Suppressor macrophage treated with lipopolysaccharide for 4 hours (primary cell): ENCODE measurements at places on chromosomes 7 and 10.

GRCh38 chr7:2105917-2106316, 126.8 kb downstream of the MAD1L1 start:
- no peak for DNase-seq

- DNase-seq, result no peak
These were observed 6.1 kb downstream of the CHST3 start for GRCh38 chr10:71970331-71970730.

- no peak for DNase-seq
These were observed 1003.0 kb downstream of the SORCS3 start for GRCh38 chr10:105644091-105644490.

DNA sequence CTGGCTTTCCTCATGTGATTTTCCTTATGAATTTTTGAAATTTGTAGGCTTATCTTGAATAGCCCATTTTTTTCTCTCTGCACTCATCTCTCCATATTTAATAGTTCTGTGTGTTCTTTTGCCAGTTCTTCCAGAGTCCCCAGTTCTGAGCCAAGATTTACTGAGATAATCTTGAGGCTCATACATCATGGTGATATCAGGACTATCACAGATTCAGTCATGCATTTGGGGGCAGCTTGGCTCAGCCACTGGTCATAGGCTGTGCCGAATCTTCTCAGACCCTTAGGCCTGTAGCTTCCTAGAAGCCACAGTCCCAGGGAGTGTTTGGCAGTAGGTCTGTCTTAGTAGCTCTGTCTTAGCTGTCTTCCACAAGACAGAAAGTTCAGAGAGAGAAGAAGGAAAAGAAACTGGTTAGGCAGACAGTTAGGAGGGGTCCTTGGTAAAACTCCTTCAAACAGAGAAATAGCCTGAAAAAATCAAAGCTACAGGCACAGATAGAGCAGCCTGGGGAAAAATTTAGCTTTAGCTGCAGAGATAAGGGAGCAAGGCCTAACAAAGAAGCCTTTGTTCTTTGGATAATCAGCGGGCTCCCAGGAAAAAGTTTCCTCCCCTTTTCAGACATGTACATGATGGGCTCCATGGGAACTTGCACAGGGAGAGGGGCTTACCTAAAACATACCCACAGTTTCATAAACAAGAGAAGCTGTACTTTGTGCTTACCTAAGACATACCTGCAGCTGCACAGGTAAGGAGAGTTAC, 29.1 kb downstream of the FAS start:
- no peak for DNase-seq

DNA sequence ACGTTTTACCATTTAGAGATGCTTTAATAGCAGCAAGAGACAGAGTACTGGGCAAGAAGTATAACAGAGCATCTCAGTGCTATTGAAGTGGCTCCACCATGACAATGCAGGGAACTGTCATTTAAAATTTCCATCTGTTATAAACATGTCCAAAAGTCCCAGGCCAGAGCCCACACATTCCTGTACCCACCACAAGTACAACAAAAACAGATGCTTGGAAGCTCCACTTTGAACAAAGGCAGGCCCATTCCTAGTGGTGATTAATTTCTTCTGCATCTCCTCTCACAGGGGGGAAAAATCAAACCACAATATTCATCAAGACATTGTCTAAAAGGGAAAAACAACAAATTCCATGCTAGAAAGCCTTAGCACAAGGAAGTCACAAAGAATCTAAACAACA, 627.9 kb downstream of the PARD3 start:
- no peak for DNase-seq

DNA sequence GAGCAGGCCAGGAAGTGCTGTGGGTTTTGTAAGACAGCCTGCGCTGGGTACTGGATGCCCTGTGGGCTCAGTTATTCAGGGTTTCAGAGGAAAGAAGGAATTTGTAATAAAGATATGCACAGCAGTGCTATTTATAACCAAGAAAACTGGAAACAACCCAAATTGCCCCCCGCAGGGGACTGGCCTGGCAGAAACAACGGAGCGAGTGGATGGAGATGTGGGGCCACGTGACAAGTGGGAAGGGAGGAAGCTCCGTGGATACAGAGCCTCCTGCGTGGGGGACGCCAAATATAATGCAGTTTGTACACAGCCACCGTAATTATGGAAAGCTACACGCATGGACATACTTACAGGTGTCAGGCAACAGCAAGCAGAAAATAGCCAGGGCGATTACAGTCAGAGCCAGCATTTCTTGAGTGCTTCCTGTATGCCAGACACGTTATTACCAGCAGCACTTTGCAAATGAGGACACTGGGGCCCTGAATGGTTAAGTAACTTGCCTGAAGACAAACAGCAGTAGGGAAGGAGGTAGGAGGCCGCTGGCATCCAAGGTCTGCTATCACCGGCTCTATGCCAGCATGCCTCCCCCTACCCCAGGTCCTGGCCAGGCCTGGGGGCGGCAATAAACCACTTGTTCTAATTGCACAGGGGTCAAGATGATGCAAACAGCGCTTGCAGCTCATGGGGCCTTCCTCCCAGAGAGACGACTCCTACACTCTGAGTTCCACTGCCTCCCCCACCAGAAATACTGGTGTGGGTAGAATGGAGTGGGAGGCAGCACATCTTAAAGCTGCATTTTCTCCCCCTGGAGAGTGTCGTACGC, 8.7 kb upstream of the CAMK2B start:
- no peak for DNase-seq

DNA sequence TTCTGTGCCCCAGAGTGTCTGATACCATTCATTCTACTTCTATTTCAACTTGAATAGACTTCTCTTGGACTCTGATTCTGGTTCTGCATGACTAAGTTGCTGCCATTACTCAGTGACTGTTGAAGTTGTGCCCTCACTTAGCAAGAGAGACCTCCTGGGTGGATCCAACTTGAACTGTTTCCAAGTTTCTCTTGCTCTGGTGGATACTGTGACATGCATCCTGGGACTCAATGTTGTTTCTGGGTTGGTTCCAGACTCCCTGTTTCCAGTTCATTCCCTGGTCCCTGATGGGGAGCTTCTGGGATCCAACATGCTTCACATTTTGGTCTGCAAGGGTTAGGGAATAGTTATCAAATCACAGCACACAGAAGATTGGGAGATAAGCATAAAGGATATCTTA, 26.2 kb upstream of the PRPF18 start:
- no peak for DNase-seq

DNA sequence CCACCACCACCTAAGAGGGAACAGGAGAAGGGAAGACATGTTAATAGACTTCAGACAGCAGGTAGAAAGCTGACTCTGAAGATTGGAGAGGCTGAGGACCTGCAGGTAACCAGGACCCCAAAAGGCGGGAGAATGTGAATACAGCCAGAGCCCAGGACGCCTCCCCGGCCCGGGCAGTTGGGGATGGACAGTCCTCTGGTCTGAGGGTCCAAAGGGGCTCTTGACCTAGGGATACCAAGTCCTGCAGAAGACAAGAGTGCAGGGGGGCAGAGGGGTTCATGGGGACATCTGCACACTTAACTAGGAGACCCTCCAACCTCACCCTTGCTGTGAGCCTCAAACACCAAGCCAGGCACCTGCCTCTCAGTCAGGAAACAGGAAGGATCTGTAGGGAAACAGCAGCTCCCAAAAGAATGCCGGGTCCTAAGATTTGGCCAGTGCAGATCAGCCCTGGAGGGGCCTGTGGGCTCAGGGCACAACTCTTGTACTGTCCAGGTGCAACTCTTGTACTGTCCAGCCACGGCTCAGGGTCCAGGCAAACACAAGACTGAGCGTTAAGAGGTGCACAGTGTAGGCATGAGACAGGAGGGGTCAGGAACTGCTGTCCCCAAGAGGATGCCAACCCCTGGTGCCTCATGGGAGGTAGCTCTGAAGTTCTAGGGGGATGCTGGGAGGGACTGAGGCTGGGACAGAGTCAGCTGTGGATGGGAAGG, 2.3 kb upstream of the STK32C start:
- DNase-seq, result no peak

- no peak for DNase-seq
These were observed 2.0 kb downstream of the COPS6 start for GRCh38 chr7:100090527-100091410.

- DNase-seq, result no peak
These were observed 68.4 kb downstream of the CREB3L2 start for GRCh38 chr7:137933270-137934017.

DNA sequence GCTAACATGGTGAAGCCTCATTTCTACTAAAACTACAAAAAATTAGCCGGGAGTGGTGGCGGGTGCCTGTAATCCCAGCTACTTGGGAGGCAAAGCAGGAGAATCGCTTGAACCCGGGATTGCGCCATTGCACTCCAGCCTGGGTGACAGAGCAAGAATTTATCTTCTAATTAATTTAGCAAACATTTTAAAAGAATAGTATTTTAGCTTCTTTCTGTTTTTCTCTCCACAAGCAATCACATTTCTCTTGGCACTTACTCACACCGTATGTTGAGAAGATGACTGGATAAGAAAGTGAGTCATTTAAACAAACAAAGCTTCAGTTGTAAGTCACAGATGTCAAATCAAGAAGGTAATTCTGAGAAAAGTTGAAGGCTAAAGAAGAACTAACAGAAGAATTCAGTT, 264.0 kb downstream of the ARL4A start:
- no peak for DNase-seq

- no peak for DNase-seq
These were observed 85.3 kb downstream of the VOPP1 start for GRCh38 chr7:55486991-55487390.

- DNase-seq, result no peak
These were observed 824 bp downstream of the LRIT2 start for GRCh38 chr10:84224411-84225028.

DNA sequence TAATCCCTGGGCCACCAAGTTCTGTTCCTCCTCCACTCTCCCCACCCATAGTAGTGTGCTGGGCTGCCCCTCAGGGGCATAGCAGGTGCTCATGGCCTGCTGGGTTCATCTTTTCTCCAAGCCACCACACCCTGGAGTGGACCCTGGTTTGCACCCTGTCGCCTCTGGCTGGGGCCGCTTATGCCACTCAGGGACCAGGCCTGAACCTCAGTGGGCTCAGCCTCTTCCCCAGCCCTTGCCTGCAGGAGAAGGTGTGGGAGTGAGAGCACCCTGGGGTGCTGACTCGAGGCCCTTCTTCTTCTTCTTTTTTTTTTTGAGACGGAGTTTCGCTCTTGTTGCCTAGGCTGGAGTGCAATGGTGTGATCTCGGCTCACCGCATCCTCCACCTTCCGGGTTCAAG, 10.2 kb downstream of the CLIP2 start:
- no peak for DNase-seq

DNA sequence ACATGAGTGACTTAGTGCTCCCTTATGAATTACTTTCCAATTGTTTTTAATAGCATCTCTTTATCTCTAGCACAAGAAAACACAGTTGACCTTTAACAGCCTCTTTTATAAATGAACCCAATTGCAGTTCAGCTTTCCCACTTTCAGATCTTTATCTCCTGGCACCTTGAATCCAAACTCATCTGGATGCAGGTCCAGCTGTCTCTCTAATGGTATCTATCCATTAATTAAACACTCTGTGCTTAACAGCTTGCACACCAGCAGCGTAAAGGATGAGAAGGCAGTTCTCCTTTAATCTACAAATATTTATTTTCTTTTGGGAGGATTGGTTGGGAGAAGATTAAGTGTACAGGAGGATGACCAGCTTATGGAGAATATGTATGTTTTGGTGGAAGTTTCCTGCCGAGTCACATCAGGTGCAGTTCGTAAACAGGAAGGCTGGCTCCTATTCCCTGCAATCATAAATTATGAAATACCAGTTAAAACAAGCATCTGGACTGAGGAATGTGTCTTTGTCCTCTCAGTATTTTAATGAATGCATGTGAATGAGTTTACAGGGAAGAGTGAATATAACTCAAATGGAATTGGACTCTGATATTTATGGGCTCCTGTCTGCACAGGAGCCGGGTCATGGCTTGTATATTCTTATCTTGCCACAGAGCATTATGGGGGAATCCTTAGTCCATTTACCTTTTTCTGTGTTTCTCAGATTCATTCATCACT, 232.7 kb downstream of the PHF14 start:
- no peak for DNase-seq

- DNase-seq, result no peak
These were observed 370.5 kb upstream of the BMPER start for GRCh38 chr7:33534833-33535232.
